ENCODE measurements at places on chromosomes 16 and 17. TPM values are rescaled to one million over a fixed set of nuclear protein-coding genes. Genes with fewer than 3 reads are reported as not detected.

The MRPS23 gene
- total RNA-seq: 20.2 TPM

The SETD1A gene
- 1.3 TPM for total RNA-seq

The ICAM2 gene
- total RNA-seq: 3.1 TPM

The MAZ gene
- total RNA-seq: 159 TPM

The PTGES3L gene
- total RNA-seq: 0.09 TPM

The CCDC154 gene
- total RNA-seq: 0.14 TPM
